ENCODE measurements at places on chromosomes 7 and 10.

- peak; percentile 99 for DNase-seq
These were observed at the start of gene C7orf25 for GRCh38 chr7:42911454-42912447. TSS of gene C7orf25 (minus strand) at chr7:42912070. CDS start at chr7:42910900, 1,170 bp downstream.

- DNase-seq = peak; percentile 19
These were observed 27.3 kb upstream of the KMT2C start for GRCh38 chr7:152462995-152463708.

DNA sequence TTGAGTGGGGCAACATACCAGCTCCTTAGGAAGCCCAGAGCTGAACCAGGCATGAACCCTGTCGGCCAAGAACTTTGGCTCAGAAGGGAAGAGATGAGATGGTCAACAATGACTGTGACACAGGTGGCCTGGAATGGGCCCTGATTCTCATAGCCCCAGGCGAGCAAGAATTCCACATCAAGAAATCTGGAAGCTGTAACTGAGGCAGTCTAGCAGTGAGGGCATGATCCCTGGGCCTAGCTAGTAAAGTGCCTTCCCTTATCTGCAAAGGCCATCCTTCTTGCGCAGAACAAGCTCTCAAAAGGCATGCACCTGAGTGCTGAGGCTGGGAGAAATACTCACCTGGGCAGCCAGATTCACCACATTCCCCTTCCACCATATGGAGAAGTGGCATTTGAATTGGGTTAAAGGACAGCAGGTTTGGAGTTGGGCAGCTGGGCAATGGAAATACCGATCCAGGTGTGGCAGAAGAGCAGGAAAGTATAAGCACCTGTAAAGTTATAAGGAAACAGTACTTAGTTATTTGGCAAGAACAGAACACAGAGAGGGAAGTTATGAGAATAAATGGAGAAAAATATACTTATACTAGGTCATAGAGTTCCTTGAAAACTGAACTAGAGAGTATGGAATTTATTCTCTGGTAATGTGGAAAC is 78.6 kb upstream of the CAPZA2 start:
- no peak for DNase-seq

- DNase-seq = no peak
These were observed 78.2 kb downstream of the VPS41 start for GRCh38 chr7:38830826-38831225.

DNA sequence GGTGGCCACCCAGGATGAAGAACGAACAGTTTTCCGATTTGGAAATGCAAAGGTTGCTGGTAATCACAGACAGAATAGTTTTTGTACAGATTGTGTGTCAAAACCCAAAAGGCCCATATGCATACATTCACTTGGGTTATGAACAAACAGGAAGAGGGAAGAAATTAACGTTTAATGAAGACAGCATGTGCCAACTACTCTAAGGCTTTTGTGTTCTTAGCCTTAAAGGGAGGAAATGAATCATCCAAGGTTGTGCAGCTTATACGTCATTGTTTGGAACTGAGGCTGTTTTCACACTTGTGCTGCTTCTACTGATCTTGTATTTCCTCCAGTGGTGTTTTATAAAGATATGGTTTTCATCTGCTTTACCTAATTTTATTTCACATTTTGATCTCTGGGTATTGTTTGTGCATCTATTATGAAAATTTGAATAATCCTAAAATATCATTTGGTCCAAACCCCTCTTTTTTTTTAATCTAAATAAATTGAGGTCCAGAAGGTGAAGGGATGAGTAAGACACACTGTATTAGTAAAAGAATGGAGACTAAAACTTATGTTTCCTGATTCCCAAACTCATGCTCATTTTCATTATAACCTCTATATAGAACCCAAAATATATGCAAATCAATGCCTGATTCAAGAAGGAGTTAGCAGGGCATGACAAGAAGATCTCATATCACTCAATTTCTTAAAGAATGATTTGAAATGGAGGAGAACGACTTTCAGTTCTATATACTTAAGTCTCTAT is 373.1 kb downstream of the THSD7A start:
- DNase-seq = peak; percentile 93

DNA sequence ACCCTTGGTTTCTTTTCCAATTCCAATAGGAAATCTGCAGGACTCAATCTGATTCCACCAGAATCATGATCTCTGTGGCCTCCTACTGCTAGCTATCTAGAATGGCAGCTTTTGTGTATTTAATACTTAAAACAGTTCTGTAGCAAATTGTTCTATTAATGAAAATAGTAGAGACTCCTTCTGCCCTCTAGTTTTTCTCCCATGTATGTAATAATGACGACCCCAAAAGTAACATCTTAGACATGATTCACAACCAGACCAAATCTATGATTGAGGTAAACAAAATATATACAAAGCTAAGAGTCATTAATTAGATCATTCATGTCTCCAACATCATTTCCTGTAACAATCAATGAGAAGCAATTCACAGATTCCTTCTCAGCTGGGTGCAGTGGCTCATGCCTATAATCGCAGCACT is 259.1 kb upstream of the MKLN1 start:
- no peak for DNase-seq

DNA sequence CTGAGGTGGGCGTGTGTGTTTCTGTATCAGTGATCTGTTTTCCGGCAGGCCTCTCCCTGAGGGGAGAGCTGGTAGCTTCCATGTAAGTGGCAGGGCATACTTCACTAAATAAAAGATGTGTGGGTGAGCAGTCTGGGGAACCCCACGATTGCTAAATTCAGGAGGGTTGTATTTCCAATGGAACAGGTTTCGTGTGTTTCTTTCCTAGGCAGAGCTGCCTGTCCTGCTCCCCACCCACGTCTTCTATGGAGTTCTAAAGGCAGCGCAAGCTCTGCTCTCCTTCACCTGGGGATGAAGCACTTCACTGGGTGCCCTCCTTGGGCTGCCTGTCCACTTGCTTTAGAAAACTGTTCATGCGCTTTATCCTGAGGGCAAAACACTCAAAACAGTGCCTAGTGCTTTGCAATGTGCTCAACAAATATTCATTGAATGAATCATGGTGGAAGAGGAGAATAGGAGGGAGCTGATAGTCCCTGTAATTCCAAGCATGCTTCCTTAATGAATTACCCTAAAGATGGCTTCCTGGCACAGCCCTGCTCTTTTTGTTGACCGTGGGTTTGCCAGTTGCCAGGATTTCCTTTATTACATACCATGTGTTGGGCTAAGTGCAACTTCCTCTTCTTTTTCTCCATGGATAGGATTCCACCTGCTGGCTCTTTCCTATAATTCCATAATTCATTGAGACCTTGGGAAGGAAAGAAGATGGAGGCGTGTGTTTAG is 50.6 kb upstream of the SRPK2 start:
- peak; percentile 40 for DNase-seq

- DNase-seq = peak; percentile 31
These were observed 130.4 kb upstream of the GHITM start for GRCh38 chr10:84008878-84009277.

GRCh38 chr7:41628901-41629300 is 74.0 kb downstream of the INHBA start:
- DNase-seq = no peak

GRCh38 chr10:119256030-119256429 is 48.7 kb downstream of the GRK5 start:
- no peak for DNase-seq

DNA sequence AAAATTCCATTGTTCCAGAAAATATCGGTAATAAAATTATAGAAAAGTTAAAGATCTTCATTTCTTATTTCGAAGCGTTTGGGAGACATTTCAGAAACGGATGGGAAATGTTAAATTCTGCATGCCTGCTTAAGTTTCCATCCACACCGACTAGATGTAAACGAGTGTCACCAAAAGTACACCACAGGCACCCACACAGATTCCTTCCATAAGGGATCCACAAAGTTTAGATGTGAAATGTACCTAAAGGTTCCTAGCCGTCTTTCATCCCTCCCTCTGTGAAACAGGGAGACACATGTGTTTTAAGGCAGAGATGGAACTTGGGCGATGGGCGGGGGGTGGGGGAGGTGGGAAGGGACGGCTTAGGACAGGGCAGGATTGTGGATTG is 621 bp upstream of the CAV1 start:
- DNase-seq = no peak

DNA sequence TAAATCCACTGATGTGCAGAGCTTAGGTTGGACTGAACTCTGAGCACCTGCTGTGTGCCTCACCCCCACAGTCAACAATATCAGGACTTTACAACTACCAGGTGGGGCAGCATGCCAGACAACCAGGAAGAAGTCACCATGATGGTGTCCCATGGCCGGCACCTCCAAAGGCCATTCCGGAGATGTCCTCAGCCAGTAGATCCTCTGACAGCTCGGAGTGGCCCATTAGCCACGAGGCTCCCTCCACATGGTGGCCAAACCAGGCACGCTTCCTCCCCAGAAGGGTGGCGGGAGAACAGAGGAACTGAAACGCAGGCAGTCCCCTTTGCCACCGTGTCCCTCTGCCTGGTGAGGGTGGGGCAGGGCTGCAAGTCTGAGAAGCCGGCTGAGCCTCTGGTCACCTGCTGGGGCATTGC is 390.0 kb downstream of the TNS3 start:
- DNase-seq = no peak

GRCh38 chr7:51376420-51377092 is 59.9 kb upstream of the COBL start:
- DNase-seq = peak; percentile 70

GRCh38 chr7:48803250-48803649 is 121.1 kb upstream of the CDC14C start:
- DNase-seq = no peak

- peak; percentile 52 for DNase-seq
These were observed 13.1 kb upstream of the ARPC1A start for GRCh38 chr7:99312316-99313203.

DNA sequence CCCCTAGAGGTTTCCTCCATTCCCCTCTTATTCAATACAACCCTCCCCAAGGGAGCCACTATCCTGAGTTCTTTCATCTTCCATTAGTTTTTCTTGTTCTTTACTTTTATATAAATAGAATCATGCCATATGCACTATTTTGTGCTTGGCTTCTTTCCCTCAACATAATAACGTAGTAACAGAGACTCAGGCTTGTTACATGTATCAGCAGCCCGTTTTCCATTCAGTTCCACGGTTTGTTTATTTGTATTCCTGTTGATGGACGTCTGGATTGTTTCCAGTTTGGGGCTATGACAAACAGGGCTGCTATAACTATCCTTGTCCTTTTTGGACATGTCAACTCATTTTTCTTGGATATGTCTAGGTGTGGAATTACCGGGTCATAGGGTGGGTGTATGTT is 264.4 kb upstream of the MKI67 start:
- DNase-seq = no peak

- no peak for DNase-seq
These were observed 97.3 kb upstream of the CTBP2 start for GRCh38 chr10:125257521-125258108.

- DNase-seq = peak; percentile 88
These were observed 92.9 kb upstream of the HDAC9 start for GRCh38 chr7:18402488-18403183.

DNA sequence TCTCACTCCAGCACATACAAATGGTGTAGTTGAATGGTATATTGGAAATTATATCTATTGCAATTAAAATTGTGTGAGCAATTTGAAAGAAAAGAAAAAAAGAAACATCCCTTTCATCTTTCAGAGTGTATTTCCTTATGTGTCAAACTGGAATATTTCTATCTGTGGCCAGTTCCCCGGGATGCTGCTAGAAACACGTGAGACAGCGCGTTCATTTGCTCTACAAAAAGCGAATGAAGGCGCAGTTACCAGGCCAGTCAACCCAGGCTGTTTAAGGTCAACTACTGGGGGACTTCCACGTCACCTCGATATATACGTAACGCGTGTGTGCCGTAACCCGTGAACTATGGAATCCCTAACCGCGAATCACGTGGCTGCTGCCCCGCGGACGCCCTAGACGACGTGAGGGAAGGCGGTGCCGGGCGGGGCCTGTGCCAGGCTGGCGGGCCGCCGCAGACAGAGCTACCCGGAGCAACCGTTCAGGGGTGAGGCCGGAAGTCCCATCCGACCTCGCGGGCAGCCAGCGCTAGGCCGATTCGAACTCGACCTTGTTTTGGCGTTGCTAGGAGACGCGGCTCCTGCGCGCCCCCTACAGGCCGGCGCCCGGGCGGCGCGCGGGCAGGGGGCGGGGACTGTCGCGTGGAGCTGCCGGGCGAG is 1.1 kb upstream of the ARL4A start:
- DNase-seq = peak; percentile 100

GRCh38 chr7:17672783-17673182 is 267.5 kb downstream of the SNX13 start:
- no peak for DNase-seq

DNA sequence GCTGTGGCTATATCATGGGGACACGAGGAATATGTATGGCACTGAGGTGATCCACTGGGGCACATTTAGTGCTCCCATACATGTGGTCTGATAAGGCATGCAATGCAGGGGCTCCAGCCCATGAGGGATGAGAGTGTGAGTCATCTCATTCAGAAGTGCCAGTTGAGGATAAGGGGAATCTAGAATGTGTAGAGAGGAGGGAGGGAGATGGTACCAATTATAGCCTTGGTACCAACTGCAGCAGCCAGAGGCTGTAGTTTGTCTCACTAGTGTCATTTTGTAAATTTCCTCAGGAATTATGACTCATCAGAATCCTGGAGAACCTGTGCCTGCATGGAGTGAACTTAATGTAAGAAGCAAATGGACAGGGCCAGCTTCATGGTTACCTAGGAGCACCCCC is 46.2 kb downstream of the LAMB4 start:
- DNase-seq = peak; percentile 13

GRCh38 chr7:2613098-2613930 is 18.5 kb upstream of the TTYH3 start:
- no peak for DNase-seq

- DNase-seq = peak; percentile 25
These were observed 242.5 kb downstream of the VTI1A start for GRCh38 chr10:112689327-112690072.

DNA sequence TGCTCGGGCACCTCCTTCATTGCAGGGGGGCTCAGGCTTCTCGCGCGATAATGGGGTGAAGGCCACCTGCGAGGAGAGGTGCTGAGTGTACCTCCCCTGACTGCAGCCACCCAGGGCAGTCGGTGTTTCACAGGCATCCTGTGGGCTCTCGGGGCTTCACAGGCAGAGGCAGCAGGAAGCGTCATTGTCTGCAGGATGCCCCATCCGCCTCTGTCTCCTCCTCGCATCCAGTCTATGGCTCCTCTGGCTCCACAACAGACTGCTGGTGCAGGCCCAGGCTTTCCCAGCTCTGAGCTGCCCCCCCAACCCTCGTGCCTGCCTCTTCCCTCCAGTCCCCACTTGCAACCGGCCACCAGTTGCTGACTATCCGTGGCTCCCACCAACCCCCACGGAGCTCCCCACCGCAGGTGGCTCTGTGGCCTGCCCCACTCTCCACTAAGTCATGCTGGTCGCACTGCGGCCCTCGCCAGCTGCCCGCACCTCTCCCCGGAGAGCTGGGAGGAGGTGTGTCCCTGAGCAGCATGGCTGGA is 36.5 kb downstream of the CAMK2B start:
- no peak for DNase-seq

DNA sequence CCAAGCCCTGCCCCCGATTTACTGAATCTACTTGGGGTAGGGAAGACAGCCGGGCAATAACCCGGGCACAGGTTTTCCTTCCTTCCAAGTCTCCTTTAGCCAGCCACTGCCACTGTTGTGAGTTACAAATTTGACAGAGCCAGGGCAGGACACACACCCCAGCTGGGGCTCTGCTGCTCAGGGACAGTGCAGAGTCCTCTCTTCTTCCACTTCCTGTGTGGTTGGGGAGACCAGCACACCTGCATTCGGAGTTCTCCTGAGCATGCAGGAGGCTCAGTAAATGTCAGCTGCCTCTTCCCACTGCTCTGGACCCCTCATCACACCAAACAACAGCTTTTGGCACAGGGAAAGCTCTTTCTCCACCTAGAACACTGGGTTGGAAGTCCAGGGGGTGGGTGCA is 21.3 kb downstream of the CHST15 start:
- no peak for DNase-seq
